GM23248 (cell line): ENCODE measurements at places on chromosomes 7 and 10.
A peak's percentile ranks its signal among the peaks of the same experiment; 100 is the strongest.

DNA sequence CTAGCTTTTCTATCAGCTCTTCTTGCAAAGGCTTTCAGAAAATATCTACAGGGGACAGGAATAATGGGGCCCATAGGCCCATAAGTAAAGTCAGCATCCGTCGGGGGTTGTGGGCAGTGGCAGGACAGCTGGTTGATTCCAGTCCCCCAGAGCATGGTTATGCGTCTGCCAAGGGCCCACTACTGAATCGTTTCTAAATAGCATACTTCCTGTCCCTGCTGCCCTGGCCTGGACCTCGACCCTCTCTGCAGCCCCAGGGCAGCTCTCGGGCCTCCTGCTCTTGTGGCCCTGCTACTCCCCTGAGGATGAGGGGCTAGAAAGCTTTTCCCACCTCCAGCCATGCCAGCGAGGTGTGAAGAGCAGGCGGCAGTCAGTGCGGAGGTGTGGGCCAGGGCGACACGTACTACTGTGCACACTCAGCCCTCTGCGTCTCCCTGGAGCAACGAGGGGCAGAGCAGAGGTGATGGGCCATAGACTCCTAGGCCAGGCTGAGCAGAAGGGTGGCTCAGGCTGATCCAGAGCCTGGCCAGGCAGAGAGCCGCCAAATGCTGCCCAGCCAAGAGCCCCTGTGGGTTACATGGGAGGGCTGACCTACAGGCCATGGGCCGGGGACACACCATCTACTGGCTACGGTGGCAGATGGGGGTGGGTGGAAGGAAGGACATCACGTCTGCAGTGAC, 4.7 kb upstream of the OPN4 start:
- DNase-seq: no peak

- peak; percentile 74 for DNase-seq
Observed at GRCh38 chr10:58820861-58821751, 308.4 kb downstream of the BICC1 start.

GRCh38 chr7:77931841-77932240, 133.3 kb downstream of the PHTF2 start:
- DNase-seq: no peak

DNA sequence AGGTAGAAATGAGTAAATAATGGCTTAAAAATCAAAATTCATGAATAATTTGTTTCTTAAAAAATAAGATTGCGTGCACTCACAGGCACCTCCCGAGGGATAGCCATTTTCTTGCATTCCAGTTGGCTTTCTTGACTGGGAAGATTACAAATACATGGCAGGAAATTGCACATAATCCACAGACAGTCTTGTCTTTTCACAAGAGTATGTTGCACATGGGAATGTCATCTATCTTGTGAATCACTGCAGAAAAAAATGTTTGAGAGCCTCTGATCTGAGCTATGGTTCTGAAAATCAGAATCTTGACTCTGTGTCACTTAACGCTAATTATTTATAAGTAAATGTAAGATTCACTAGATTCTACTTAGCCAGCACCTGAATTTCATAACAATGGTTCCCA, 74.1 kb upstream of the PRKG1 start:
- DNase-seq: peak; percentile 95

GRCh38 chr10:118301211-118301610, 40.9 kb downstream of the FAM204A start:
- no peak for DNase-seq

- DNase-seq: no peak
Observed at GRCh38 chr7:68679459-68680234, 918.6 kb upstream of the AUTS2 start.

DNA sequence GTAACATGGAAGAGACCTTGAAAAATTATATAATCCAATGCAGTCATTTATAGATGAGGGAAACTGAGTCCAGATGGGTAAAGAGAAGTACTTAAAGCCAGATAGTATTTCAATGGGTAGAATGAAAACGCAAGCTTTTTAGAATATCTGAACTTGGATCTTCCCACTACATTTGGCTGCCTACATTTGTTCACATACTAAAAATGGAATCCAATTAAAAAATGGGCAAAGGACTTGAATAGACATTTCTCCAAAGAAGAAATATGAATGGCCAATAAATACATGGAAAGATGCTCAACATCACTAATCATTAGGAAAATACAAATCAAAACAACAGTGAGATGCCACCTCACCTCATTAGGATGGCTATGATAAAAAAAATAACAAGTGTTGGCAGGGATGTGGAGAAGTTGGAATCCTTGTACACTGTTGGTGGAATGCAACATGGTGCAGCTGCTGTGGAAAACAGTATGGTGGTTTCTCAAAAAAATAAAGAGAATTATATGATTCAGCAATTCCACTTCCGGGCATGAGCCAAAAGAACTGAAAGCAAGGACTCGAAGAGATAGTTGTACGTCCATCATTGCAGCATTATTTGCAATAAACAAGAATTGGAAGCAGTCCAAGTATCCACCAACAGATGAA, 188.0 kb downstream of the FRMD4A start:
- no peak for DNase-seq

GRCh38 chr7:120856621-120857352, 1.2 kb downstream of the TSPAN12 start:
- peak; percentile 47 for DNase-seq

- no peak for DNase-seq
Observed at GRCh38 chr10:15072358-15072757, 16.2 kb downstream of the ACBD7 start.

- no peak for DNase-seq
Observed at GRCh38 chr10:43855667-43856210, 207.1 kb upstream of the ZNF32 start.

GRCh38 chr10:62688971-62689700, 115.4 kb upstream of the ADO start:
- no peak for DNase-seq

- no peak for DNase-seq
Observed at GRCh38 chr10:122505885-122506645, 44.7 kb downstream of the HTRA1 start.

DNA sequence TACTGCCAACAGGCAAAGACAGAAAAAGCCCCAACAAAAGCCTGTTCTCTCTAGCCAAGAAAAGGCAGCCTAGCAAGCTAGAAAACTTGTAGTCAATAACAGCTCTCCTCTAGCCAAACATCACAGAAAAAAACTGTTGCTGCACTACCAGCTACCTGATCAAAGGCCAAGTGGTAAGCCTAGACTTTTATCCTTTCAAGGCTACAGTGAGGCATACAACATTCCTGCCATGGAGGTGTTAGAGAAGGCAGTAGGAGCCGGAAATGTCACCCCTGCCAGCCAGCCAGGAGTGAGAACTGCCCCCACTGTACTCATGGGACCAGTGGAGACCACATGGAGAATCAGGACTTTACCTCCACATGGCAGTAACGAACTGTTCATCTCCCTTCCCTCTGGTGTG, 31.2 kb downstream of the CCDC126 start:
- DNase-seq: no peak

DNA sequence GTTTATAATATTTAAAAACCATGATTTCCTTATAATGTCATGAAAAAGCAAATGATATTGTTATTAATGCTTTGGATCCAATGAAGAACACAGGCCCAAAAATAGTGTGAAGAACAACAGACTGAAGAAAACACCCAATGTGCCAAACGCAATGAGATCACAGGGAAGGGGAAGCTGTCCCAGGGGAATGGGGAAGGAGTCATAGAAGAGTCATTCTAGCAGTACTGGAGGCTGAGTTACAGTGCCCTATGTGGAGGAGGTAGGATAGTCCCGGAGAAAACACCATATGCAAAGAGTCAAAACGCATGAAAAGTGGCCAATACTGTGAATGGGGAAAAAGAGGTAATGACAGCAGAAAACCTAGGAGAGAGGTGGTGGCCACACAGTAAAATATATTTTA, 50.9 kb downstream of the TPK1 start:
- DNase-seq: peak; percentile 67

DNA sequence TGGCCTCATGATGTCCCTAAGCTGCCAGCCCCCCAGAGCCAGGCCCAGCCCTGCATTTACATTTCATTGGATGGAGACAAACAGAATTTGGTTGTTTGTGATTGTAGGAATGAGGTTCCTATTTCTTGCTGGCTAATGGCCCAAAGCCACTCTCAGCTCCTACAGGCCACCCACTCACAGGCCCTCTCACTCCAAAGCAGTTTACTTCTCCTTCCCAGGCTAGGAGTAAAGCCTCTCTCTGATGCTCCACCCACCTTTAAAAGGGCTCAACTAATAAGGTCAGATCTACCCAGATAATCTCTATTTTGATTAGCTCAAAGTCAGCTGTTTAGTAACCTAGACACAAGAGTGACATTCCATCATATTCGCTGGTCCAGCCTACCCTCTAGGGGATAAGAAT, 11.2 kb upstream of the CUZD1 start:
- peak; percentile 44 for DNase-seq

DNA sequence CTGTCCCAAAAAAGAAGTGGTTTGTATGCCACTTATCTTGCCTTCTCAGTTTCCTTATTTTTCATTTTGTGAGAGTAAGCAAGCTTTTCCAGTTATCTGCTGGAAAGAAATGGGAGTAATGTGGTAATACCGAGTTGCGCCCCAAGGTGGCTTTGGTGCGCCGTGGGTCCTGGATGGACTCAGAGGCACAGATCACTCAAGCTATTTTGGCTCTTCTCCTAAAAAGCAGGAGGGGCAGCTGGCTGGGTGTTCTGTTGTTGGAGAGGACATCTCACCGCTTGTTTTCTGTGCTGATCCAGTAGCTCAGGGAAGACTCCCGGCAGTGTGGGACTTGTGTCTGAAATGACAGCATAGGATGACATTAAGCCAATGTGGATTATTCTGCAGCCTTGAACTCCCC, 16.4 kb downstream of the PRKRIP1 start:
- DNase-seq: peak; percentile 61

GRCh38 chr7:129315960-129316359, 91.1 kb downstream of the AHCYL2 start:
- DNase-seq: no peak

DNA sequence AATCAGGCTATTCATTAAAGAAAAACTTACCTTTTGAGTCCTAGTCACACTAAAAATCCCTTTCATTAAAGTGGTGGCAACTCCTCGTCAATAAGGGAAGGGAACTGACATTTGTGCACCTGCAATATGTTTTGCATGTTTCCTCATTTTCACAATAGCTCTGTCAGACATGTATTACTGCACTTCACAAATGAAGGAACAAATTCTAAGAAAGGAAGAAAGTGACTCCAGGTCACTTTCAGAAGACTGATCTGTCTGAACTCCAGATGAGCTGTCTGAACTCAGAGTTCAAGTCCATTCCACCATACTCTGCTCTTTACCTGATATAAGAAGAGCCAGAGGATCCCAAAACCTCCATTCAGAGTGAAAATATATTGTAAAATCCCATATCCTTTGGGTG, 50.3 kb upstream of the GSAP start:
- no peak for DNase-seq

DNA sequence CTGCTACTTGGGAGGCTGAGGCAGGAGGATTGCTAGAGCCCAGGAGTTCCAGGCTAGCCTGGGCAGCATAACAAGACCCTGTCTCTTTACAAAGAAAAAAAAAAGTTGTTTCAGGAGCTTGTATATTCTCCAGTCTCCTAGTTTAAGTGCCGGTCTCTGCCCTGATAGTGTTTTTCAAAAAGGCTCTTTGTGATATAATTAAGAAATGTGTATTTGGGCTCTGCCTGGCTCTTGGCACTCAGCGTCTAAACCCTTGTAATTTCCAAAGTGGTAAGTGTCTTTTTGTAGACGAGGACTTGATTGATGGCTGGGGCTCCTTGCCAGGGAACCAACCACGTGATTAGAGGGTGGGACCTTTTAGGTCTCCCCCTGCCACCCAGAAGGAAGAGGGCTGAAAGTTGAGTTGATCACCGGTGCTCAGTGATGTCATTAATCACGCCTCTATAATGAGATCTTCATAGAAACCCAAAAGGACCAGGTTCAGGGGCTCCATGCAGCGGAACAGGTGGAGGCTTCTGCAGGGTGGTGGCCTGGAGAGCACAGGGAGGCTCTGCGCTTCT, 4.4 kb downstream of the EIF3B start:
- DNase-seq: no peak

GRCh38 chr10:49094646-49095045, 20.7 kb downstream of the VSTM4 start:
- no peak for DNase-seq

DNA sequence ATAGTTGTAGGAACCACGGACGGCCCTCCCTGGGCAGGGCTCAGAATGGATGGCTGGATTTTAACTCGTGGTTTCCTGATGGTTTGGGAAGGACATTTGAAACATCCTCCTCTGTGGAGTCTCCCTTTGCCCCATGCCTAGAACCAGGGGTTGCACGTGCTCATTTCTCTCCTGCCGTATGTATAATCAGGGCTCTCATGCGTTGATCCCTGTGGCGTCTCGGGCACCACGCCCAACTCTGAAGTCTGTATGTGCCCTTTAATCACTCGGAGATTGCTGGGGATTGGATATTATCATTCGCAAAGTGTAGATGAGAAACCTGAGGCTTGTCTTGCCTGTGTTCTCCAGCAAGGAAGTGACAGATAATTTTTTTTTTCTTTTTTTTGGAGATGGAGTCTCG, 257.1 kb downstream of the CAMK1D start:
- no peak for DNase-seq

DNA sequence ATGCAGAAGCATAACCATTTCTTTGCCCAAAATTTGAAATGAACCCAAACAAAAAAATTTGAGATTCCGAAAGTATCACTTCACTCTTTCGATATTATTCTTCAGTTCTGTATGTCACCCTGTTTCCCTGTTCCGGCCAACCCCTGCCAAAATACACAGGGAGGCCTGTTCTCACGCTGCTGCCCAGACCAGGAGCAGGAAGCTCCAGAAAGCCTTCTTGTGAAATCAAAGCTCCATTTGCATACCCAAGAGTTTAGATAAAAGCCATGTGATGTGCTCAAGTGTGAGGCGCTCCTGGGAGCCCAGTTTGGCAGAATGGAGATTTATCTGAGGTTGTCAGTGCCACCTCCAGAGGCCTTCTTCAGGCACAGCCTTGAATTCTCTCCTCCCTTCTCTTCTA, 236.2 kb downstream of the FGFR2 start:
- DNase-seq: no peak

- DNase-seq: peak; percentile 75
Observed at GRCh38 chr7:836429-836828, 4.2 kb downstream of the SUN1 start.
